ENCODE measurements at places on chromosomes 5 and 9.

DNA sequence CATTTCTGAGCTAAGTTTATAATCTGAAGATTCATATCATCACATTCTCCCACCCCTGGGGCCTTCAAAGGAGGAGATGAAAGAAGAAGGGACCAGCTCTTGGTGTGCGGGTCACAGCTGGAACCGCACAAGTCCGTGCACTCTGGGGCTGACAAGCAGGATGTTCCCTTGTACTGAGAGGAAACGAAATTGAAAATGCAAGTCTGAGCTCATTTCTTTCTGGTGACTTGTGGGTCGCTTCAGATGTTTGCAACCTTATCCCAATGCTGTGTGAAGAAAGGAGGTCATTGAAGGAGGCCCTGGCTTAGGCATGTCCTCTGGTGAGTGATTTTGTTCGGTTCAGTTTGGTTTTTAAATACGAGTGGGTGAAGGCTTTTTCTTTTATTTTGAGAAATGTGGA, 59.6 kb downstream of the C9orf152 start:
- DNase-seq: peak; percentile 46

DNA sequence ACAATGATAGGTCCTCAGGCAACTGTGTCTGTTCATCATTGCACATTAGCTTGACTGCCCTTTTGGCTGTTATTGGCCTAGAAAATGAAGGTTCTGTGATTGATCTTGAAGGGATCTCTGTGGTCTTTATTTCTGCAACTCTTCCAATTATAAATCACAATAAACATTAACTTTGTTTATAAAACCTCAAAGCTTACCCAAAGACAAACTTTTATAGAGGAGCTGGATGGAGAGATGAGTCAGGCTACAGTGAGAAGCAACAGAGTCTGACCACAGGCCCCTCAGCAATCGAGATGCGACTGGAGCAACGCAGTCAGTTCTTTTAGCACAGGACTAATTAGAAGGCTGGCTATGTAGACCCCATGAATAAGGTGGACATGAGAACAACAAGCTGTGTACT, 5.3 kb downstream of the MACROH2A1 start:
- no peak for DNase-seq

DNA sequence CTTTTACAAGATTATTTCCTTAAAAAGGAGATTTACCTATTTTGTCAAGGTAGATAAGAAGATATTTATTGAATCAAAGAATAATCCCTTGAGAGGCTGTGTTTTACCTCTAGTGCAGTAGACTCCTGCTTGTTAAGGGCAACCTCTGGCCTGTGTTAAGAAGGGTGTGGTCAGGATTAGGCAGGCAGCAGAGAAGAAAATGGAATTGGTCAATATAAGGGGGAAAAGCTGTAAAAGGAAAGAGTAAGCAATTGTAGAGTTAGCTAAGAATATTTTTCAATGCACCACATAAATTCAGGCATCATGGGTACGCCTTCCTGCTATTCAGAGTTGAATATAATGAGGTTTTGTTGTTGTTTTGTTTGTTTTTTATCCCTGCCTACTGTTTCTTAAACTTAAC, 6.2 kb downstream of the CCDC125 start:
- no peak for DNase-seq

DNA sequence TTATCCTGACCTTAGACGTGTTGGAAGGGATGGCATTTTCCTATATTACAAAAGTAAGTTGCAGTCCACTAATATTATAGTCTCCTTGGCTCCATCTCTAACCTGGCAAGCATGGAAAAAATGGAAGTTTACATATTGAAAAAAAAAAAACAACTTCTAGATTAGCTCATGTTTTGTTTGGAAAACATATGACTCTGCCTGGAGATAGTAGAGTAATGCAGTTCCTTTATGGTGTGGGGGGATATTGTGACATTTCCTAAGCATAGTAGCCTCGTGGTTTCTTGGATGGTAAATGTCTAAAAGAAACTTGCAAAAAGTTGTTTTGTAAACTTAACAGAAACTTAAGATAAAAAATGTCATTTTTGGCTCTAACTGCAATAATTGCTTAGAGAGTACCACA, 244.4 kb upstream of the FBXL7 start:
- no peak for DNase-seq

DNA sequence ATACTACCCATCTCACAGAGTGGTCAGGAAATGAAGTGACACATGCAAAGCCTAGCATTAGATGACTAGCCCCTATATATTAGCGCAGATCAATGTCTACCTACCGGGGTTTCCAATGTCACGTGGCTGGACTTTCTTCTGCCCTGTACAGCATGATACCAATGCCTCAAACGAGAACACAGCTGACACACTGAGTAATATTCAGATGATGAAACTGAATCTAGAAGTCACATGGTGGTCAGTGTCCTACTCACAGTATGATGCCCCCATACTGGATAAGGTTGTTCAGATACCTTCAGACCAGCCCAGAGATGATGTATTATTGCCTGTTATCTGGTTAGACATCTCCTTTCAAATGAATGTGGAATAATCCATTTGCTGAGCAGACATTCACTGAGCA, 71.1 kb upstream of the FRRS1L start:
- no peak for DNase-seq

DNA sequence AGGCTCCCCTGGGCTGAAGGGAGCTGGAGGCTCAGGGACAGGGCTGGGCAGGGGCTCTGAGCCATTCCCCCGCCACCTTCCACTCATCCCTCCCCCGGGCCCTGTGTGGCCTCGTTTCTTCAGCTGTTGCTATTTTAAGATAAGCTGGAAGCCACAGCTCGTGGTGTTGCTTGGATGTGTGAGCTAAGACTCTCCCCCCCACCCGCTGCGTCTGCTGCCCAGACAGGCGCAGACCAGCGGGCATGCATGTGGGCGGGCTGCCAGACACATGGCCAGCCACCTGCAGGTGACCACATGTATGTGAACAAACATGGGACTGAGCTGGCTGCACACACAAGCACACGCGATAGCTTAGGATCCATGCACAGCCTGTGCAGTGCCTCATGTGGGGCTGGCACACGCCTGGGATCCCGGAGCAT, 8.7 kb downstream of the SNCB start:
- no peak for DNase-seq

- no peak for DNase-seq
These were observed 64.9 kb upstream of the SHC3 start for GRCh38 chr9:89243296-89244061.

DNA sequence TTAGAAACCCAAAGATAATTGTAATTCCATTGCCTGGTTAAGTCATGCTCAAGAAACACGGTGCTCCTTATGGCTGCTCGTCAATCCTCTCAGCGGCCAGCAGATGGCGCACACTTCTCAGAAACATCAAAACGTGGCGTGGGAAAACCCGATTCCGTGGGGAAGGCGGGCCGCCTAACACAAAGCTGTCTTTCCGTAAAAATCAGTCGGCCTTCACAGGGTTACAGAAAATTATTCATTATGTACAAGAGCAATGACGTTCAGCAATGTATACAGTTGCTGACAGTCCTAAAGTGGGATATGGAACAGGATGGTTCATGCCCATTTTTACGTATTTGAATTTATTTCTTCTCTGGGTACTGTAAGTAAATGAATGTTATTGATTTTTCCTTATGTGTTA, 83.5 kb downstream of the PDE4D start:
- peak; percentile 92 for DNase-seq

DNA sequence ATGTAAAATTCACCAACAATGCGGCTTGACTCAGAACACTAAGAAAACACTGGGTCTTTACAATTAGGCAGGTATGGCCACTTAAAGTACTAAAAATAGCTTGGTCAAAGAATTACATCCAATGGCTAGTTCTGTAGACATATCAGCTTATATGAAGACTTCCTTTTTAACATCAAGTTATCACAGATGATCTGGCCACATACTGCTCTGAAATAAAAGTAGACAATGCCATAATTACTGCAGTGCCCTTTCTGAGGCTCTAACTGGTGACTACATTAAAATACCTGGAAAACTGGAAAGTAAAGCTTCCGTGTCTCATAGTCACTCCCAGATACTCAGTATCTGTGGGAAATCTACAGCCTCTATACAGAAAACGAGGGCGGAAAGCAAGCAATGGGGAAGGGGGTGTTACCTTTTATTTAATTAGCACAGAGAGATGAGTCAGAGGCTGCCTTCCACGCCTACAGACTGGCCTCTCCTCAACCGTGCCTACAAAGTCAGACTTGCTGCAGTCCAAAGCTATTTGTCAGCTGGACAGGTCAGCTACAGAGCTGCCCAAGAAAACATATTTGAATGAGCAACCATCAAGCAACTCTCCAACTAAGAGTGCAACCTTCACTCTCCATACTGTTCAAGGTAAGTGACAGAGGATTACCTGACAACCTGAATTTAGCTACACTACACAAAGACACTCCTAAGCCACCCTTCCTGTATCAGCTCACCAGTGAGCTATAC, 8.7 kb downstream of the SERINC5 start:
- DNase-seq: no peak
